ENCODE measurements at places on chromosomes 7 and 10.
A peak's percentile ranks its signal among the peaks of the same experiment; 100 is the strongest.

GRCh38 chr7:73888959-73889358, 28.0 kb downstream of the TMEM270 start:
- DNase-seq, result no peak

DNA sequence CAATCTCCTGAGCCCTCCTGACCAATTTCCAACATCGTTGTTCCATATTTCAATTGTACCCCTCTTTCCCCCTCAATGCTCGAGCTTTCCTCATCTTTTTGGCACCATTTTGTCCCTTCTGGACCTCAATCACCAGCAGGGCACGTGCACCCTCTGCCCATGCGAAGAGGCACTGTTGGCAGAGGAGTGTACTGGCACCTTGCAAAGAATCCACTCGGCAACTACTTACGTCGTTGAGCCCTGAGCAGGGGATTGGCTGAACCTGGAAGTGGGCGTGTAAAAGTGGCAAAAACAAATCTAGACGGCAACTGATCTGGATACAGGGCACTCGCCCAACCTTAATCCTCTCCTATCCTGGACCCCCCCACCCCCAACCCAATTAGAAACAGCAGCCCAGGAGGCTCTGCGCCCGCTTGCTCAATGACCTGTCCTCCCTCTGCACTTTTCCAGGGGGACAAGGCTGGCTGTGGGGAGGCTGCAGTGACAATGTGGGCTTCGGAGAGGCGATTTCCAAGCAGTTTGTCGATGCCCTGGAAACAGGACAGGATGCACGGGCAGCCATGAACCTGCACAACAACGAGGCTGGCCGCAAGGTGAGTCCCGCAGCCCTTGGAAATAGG, 18.8 kb downstream of the WNT8B start:
- peak; percentile 91 for DNase-seq

DNA sequence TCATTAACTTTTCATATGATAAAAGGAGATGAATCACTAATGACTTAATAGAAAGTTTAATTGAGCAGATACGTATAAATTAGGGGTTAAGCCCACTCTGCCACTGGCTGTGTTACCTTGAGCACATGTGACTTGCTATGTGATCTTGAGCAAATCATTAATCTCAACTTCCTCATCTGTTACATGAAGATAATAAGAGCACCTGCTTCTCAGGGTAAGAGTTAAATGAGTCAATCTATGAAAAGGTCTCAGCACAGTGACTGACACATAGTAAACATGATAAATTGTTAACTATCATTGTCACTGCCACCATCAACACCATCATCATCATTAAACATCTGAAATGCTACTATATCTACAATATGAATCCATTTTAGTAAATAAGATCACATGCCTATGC, 110.8 kb downstream of the TPK1 start:
- no peak for DNase-seq

- DNase-seq, result no peak
These were observed 14.5 kb upstream of the ZNF273 start for GRCh38 chr7:64888561-64888900.

DNA sequence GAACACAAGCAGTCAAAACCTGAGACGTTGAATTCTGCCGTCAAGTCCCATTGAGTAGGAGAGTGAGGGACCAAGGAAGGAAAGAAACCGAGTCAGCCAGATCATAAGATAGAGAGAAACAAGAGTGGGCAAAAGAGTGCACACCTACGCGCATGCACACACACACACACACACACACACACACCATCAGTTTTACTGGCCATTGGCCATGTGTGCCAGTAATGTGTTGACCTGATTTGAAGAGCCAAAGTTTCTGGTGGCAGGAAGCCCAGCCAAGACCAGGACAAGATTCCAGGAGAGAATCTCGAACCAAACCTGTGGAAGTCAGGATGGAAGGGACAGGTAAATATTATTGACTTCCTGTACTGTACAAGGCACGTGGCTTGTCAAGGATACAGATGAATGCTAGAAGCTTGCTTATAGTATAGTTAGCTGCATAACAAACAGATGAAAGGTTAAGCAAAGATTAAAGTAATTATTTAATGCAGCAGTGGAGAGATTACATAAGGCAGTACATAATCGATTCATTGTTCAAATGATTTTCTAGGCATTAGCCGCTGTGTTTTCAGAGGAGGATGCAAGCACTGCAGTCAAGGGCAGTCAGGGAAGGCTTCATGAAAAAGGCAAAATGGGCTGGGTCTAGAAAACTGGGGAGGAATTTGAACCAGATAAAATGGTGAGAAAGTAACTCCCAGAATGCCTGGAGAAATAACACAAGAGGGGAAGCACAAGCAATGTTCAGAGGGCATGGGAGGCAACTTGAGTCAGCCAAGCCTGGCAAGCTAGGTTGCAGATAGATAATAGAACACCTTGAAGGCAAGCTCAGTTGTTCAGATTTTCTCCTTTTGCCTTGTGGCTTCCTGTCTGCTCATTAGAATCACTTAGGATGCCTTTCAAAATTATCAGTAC, 2.7 kb upstream of the HYCC1 start:
- no peak for DNase-seq

DNA sequence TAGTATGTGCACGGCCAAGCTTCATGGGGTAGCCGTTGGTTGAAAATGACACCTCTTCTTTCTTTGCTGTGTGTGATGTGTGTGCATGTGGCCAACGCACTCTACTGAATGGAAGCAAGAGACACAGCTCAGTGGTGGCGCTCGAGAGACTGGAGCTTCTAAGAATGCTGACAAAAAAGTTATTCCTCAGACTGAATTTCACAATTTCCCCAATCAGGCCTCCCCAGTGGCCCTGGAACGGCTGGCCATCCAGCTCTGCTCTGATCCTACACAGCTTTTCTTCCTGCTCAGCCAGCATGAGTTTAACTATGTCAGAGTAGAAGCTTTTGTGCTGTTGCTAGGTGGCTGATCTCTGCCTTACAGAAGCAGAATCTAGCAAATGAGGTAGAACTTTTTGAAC, 186.7 kb upstream of the PLXDC2 start:
- DNase-seq, result no peak

DNA sequence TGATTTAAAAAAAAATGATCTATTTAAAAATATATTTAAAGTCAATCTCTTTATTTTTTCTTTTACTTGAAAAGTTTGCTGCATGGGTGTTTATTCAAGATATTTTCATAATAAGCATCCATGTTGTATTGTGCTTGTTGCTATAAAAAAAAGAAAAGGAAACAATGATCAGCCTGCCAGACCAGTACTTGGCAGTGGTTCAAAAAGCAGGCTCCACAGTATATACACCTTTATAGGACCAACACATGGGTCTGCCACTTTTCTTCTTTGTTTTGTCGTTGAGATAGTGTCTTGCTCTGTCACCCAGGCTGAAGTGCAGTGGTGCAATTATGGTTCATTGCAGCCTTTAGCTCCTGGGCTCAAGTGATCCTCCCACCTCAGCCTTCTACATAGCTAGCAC, 228.0 kb downstream of the TWIST1 start:
- DNase-seq, result no peak

GRCh38 chr10:127407551-127407950, 141.6 kb upstream of the NPS start:
- DNase-seq, result no peak

DNA sequence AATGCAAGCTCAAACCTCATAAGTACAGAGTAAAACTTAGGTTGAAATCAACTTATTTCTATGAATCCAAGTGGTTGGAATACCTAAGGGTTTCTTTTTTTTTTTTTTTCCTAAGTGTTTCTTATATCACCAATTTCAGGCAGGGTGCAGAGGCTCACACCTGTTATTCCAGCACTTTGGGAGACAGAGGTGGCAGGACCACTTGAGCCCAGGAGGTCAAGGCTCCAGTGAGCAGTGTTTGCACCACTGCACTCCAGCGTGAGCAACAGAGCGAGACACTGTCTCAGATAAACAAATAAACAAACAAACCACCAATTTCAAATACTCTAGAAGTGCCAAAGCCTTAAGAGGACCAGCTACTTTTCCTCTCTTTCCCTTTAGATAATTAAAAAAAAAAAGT, 39.2 kb upstream of the SPOCK2 start:
- DNase-seq, result no peak

DNA sequence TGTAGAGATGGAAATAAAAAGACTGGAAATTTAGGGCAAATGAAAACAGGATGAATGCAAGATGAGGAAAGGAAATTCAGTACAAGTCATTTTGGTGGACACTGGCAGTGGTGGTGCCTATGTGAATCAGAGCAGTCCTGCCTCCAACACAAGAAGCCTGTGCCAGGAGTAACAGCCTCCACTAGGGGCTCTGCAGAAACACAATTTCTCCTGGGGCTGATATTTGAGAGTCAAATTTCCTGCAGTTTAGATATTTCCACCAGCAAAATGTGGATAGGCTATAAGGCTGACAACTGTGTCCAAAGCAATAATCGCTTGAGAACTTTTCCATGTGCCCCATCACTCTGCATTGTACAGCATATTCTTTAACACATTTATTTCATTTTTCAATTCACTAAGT, 4.7 kb upstream of the PLXDC2 start:
- no peak for DNase-seq

DNA sequence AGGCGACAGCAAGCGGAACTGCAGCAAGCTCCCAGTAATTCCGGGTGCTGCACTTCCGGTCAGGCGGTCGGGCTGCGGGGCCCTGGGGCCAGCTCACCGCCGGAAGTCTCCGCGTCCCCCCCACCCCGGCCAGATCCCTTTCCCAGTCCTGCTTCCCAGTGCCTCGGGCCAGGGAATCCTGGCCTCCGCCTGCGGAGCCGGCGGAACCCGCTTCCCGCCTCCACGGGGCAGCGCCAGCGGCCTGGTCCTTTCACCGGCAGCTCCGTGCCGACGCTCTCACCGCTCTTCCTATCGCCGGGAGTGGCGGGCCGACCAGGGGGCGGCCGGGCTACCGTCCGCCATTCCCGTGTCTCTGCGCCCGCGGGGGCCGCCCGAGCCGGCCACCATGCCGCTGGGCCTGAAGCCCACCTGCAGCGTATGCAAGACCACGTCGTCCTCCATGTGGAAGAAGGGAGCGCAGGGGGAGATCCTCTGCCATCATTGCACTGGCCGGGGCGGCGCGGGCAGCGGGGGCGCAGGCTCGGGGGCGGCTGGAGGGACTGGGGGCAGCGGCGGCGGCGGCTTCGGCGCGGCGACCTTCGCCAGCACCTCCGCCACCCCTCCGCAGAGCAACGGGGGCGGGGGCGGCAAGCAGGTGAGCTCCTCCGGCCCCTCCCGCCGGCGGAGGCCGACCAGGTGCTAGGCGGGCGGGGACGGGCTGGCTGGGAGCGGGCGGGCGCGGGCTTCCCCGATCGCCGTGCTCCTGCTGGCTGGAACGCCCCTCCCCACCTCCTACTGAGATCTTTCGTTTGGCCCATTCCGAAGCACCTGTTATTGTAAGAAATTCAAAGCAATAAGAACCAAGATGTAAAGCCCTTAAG, at the start of gene GATAD1:
Gene GATAD1, plus strand, starts transcription at position 138 of the 860 bp plus-strand sequence. Its CDS starts 248 bp downstream, at position 386.
- peak; percentile 85 for DNase-seq

GRCh38 chr10:38025283-38025682, 14.8 kb downstream of the ZNF33A start:
- DNase-seq, result no peak

DNA sequence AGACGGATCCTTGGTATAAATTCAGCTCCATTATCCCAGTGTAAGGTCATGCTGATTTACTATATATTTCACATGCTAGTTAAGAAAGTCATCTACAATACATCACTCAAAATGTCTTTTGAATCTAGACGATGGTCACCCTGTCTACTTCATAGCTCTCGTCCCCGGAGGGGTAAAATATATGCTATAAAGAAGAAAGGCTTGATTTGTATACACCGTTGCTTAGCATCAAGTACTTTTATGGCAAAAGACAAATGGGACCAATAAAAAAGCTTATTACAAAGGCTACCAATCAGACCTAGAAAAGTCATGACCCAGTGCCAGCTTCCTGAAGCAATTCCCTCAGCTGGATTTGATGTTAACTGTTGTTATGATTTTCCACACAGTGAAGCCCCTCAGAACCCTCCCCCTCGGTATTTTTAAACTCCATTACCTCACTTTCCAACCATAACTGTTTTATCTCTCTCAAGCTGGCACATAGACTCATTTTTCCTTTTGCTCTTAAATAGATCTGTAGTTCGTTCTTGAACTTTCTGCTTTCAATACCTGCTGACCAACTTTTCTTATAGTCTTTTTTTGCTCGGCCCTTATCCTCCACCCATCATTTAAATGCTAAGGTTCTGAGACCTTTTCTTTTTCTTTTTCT, 104.9 kb downstream of the DOCK4 start:
- no peak for DNase-seq

GRCh38 chr7:134886353-134887057, 99.8 kb upstream of the AGBL3 start:
- DNase-seq, result no peak

DNA sequence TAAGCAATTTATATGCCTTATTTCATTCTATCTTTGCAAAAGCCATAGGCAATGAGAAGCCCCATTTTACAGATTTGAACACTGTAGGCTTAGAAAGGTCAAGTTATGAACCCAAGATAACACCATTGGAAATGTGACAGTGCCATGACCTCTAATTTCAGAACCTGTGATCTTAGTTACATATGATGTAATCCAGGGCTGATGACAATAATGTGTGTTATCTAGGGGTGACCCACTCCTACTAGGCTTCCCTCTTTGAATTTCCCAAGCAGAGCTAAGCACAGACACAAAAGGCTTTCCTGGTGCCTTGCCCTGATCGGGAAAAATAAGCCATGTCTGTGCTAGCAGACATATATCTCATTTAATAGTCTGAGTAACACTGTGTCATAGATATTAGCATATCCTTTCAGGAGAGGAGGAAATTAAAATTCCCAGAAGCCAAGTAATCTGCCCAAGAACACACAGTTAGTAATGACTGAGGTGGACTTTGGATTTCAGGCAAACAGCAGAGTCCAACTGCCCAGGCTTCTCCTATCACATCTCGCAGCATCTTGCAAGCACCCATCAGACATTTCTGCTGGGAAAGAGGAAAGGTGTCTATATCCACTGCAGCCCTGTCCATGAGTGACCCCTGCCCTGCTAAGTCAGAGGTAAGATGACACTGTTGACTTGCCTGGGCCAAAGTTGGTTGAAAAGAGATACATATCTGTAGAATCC, 2.8 kb upstream of the TECTB start:
- DNase-seq, result no peak

DNA sequence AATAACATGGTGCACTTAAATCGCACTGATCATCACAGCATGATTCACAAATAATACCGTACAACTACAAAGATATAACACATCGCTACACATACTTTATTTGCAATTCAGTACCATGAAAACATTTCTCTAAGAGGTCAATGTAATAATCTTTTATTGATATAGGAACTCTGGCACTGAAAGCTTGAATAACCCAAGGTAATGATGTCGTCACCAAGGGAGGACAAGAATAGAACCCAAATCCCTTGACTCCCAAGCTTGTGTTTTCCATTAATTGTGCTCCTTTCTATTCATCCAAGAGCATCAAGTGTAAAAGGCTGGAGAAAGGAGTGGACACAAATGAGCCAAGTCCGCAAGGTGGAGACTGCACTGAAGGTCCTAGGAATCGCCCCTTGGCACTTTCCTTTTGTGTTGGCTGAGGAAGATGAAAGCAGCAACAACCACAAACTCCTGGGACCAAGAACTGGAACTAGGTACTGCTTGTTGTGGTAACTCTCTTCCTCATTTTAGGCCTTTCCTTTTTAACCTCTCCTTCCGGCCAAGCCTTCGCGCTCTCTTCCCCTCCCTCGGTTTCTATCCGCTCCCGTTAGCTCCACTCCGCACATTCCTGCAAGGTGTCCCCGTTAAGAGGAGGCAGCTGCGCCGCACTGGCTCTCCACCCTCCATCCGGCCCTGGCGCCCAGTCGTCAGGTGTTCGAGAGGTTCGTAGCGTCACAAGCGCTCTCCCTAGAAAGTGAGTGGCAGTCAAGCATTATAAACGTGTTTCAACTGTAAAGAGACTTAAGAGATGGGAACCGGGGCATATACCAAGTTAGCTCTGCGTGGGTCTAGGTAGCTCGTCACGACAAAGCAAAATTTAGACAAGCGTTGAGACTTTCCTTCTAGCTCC, 1.0 kb upstream of the CBLL1 start:
- DNase-seq, result no peak

GRCh38 chr10:14102056-14102455, 228.7 kb downstream of the FRMD4A start:
- DNase-seq, result no peak

Data from CD4-positive, alpha-beta T cell treated with Interleukin-1 beta for 1 hour (primary cell).